ENCODE measurements at places on chromosomes 2 and 18.

GRCh38 chr2:144642856-144643255 is 122.9 kb upstream of the ZEB2 start:
- no peak for DNase-seq

- DNase-seq, result no peak
Measured at GRCh38 chr2:18544171-18544570, 16.3 kb downstream of the RDH14 start.

GRCh38 chr2:30765876-30766470 is 41.3 kb downstream of the CAPN13 start:
- DNase-seq, result no peak

GRCh38 chr2:17901246-17901645 is 22.8 kb downstream of the KCNS3 start:
- DNase-seq, result no peak

- DNase-seq, result no peak
Measured at GRCh38 chr2:215388002-215388728, 47.7 kb downstream of the FN1 start.

DNA sequence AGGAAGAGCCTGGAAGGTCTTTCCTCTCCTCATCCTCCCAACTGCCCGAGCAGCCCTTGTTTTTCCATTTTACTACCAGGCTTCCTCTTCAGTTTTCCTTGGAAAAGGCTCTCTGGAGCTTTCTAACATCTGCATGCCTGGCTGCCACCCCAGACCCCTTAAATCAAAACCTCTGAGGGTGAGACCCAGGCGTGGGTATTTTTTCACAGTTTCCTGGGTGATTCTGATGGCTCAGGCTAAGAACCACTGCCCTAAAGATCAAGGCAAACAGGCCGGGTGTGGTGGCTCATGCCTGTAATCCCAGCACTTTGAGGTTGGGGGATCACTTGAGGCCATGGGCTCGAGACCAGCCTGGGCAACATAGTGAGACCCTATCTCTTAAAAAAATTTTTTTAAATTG is 35.4 kb downstream of the EMILIN2 start:
- DNase-seq, result no peak
